Left ventricle myocardium inferior (tissue), 1 donor: ENCODE measurements at places on chromosomes 13 and 19. TPM values are rescaled to one million over a fixed set of nuclear protein-coding genes. Genes with fewer than 3 reads are reported as not detected.

DNA sequence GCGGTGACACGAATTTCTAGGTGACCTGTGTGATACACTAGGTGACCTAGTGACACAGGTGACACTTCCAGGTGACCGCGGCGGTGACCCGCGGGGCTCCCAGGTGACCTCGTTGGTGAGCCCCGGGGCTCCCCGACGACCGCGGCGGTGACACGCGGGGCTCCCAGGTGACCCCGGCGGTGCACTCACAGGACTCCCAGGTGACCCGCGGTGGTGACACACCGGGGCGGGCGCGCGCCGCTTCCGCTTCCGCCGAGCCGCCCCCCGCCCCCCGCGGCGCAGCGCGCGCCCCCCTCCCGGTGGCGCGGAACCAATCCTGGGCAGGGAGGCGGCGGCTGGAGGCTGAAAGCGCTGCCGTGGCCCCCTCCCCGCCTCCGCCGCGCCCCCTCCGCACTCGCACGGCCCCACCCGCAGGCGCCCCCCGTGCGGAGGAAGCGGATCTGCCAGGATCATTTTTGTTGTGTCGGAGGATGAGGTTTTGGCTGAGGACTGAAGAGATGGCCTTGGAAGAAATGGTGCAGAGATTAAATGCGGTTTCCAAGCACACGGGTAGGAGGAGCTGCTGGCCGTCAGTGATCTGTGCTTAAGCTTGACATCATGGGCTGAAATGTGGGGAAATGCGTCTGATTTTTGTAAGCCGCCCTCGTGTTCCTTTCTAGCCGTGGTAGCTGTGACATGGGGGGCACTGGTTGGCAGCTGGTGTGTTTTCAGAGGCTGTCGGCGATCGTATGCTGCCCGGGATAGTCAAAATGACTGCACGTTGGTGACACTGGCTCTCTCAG, at the start of gene MCF2L:
TSS of gene MCF2L (plus strand) at position 305 of the 782 bp plus-strand sequence. CDS start at position 471, 166 bp downstream.
- peaks cover 58% of the 10 kb centered on the region for H3K4me1 ChIP-seq
- H3K36me3 ChIP-seq: no peaks in the 10 kb centered on the region

DNA sequence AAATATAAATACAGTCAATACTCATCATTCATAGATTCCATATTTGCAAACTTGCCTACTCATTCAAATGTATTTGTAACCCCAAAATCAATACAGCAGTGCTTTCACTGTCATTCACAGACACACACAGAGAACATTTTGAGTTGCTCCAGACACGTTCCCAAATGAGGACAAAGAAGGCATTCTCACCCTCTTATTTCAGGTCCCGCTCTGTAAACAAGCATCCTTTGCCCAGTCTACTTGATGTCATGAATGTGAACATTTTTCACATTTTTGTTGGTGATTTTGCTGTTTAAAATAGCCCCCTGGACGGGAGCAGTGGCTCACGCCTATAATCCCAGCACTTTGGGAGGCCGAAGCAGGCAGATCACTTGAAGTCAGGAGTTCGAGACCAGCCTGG, 15.5 kb downstream of the C19orf47 start:
- H3K4me3 ChIP-seq: no peak overlapping the region
- no peaks in the 10 kb centered on the region for H3K27me3 ChIP-seq
- DNase-seq: no peak
- H3K4me1 ChIP-seq: peaks cover 8% of the 10 kb centered on the region
- H3K36me3 ChIP-seq: peaks cover 78% of the 10 kb centered on the region
- H3K27ac ChIP-seq: no peak overlapping the region

DNA sequence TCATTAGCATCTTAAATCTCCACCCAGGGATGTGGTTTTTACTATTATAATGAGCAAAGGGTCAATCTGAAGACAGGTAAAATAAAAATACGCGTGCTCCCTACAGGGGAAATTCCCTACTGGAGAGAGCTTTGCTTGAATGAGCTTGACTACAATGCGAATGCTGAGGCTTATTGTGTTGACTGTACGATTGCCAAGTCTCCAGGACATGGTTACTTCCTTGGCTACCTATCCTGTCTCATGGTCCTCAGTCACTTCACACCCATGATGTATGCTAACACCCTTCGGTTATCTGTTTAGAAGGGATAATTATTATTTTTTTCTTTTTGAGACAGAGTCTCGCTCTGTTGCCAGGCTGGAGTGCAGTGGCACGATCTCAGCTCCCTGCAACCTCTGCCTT, 61.7 kb downstream of the ZNF627 start:
- no peak for DNase-seq
- H3K27me3 ChIP-seq: no peaks in the 10 kb centered on the region
- H3K4me1 ChIP-seq: no peaks in the 10 kb centered on the region
- no peaks in the 10 kb centered on the region for H3K36me3 ChIP-seq

DNA sequence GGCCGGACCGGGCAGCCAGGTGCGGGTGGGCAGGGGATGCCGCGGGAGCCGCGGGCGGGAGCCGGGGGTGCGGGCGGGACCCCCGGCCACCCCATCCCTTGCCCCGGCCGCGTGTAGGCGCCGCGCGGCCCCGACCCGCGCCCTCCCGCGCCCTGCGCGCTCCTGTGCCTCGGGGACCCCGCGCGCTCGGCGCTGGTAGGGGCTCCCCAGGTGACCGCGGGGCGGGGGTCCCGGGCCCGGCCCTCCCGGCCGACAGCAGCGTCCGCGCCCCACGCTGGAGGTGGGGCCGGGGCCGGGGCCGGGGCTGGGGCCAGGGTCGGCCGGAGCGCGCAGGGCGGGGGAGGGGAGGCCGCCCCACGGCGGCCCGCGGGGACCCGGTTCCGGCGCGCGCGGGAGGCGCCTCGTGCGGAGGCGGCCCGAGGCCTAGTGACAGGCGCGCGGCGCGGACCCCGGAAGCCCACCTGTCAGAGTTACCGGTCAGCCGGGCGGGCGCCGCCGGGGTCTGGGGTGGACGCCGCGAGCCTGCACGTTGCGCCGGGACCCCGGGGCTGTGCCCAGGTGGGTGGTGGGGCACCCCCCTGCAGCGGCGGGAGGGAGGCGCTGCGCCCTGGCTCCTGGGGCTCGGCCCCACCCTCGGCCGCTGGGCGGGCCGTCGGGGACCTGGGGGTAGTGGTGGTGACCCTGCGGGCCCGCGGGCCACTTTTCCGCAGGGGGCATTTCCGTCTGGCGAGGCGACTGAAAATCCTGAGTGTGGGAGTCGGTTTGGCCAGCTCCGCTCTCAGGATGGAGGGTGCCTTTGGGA, 518 bp downstream of the TFDP1 start:
- peaks cover 7% of the 10 kb centered on the region for H3K36me3 ChIP-seq
- no peak overlapping the region for H3K27ac ChIP-seq
- peaks cover 36% of the 10 kb centered on the region for H3K4me1 ChIP-seq
- no peak for DNase-seq
- no peaks in the 10 kb centered on the region for H3K27me3 ChIP-seq

DNA sequence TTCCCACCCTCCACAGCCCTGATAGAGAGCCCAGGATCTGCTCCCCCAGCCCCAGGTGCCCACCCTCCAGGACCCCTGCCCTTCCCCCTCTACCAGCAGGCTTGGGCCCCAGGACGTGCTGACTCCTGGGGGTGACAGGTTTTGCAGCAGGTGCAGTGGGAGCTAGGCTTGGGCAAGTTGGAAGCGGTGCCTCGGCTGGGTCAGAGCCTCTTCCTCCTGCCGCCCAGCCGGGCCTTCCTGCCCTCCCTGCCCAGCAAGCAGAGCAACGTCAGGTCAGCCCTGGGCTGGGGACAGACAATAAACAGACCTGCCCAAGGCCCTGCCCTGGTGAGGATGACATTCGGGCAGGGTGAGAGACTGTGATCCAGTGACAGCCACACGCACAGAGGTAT, 9.2 kb upstream of the NCCRP1 start:
- H3K4me1 ChIP-seq: peaks cover 5% of the 10 kb centered on the region
- H3K27me3 ChIP-seq: peaks cover 57% of the 10 kb centered on the region
- DNase-seq: no peak
- H3K4me3 ChIP-seq: no peak overlapping the region
- H3K27ac ChIP-seq: no peak overlapping the region
- H3K36me3 ChIP-seq: no peaks in the 10 kb centered on the region

DNA sequence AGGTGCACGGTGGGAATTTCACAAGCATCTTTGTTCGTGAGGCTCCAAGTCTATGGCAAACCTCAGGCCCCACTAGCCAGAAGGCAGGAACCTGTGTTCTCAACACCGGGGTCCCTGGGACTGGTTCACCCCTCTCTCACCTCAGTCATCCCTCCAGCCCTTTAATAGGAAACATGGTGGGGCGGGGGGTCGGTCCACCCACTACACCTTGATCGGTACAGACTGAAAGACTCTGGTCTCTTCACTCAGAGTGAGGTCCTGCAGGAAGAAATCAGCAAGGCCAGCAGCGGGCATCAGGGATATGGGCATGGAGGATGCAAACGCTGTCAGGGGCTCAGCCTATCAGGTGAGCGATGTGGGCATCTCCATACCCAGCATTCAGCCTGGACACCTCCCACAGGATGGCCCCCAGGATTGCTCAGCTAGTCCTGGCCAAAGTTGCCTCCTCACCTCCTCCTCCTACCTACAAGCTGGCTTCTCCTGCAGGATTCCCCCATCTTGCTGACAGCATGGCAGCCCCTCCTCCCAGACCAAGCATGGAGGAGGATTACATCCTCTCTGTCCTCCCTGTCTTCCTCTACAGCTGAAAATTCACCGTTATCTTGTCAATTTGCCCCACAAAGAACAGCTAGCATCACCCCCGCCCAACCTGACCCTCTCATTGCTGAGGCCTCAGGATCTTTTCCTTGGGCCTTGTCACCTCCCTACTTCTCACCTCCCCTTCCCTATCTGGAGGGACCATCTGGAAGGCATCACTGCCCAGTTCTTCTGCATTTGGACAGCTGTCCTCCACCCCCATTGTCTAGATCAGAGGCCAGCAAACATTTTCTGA, 37.3 kb upstream of the CD33 start:
- H3K27me3 ChIP-seq: peaks cover 57% of the 10 kb centered on the region
- no peaks in the 10 kb centered on the region for H3K4me1 ChIP-seq

The SHISA7 gene
- not detected for total RNA-seq

- no peak overlapping the region for H3K4me3 ChIP-seq
- peaks cover 15% of the 10 kb centered on the region for H3K4me1 ChIP-seq
- DNase-seq: no peak
- no peak overlapping the region for H3K27ac ChIP-seq
- no peaks in the 10 kb centered on the region for H3K27me3 ChIP-seq
- peaks cover 6% of the 10 kb centered on the region for H3K36me3 ChIP-seq
Measured at GRCh38 chr13:97445522-97446187, 11.7 kb downstream of the RAP2A start.

The ZNF227 gene
- total RNA-seq: 10.4 TPM

DNA sequence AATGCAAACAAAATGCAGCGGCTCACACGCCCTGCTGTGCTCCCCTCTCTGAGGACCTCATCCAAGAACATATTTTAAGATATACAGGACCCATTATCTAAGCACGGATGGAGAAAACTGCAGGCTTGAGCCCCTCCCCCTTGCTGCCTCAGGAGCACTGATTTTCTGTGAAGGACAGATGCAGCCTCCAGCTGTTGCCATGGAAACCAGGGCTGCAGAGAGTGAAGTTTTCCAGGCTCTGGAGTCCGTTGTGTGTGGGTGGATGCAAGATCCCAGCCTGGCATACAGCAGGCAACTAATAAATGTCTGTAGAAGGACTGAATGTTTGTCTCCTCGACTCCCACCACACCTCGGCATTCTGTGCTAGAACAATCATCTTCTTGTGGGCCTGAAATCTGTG, 105.6 kb upstream of the PEG3 start:
- H3K4me3 ChIP-seq: no peak overlapping the region
- H3K36me3 ChIP-seq: no peaks in the 10 kb centered on the region
- H3K4me1 ChIP-seq: no peaks in the 10 kb centered on the region
- no peak overlapping the region for H3K27ac ChIP-seq

The ZNF253 gene
- 9.2 TPM for total RNA-seq

DNA sequence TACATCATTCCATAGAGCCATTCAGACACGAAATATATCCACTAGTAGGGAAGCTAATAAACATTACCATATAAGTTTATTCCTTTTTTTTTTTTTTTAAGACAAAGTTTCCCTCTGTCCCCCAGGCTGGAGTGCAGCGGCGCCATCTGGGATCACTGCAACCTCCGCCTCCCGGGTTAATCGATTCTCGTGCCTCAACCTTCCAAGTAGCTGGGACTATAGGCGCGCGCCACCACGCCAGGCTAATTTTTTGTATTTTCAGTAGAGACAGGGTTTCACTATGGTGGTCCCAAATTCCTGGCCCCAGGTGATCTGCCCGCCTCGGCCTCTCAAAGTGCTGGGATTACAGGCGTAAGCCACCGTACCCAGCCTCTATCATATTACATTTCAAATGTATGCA, 612 bp upstream of the ZNF154 start:
- H3K27ac ChIP-seq: peak overlapping the region; percentile 90
- peaks cover 47% of the 10 kb centered on the region for H3K4me1 ChIP-seq
- no peaks in the 10 kb centered on the region for H3K27me3 ChIP-seq
- DNase-seq: no peak
- H3K36me3 ChIP-seq: peaks cover 31% of the 10 kb centered on the region
- peak overlapping the region; percentile 80 for H3K4me3 ChIP-seq

DNA sequence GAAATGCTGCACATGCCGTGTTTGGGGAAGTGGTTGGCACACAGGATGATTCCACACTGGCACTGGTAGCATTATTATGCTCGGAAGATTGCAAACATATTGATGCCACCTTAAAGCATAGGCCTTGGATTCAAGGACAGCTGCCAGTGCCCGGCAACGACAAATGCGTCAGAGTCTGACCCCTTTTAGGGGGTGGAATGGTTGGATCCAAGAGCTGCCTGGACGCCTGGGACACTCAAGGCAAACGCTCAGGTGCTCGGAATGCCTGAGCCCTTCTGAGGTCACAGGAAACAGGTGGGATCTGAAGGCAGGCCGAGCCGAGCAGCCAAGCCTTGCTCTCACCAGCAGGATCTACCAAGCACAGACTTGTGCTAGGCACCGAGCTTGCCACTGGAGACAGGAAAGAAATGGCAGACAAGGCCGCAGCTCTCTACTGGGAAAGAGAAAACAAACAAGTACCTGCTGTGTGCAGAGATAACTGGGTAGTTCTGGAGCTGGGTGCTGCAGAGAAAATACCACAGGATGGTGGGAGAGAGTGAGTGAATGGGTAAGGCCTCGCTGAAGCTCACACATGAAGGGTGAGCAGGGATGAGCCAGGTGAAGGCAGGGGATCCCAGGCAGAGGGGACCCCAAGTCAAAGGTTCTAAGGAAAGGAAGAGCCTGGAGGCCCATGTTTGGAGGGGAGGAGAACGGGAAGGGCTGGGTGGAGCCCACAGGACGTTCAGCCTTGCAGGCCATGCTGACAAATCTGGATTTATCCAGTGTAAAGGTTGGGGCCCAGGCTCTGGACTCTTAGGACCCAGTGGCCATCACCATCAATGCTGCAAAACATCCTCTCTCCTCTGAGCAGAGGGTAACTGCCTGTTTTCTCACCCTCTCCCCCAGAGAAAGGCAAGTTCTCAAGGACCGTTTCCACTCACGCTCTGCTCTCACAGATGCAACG, 9.2 kb downstream of the RANBP3 start:
- peaks cover 4% of the 10 kb centered on the region for H3K36me3 ChIP-seq
- DNase-seq: no peak
- peaks cover 90% of the 10 kb centered on the region for H3K4me1 ChIP-seq
- peak overlapping the region; percentile 34 for H3K4me3 ChIP-seq

GRCh38 chr19:8050274-8051096, 2.1 kb upstream of the CCL25 start:
- H3K27me3 ChIP-seq: peaks cover 56% of the 10 kb centered on the region
- no peak overlapping the region for H3K27ac ChIP-seq
- peaks cover 8% of the 10 kb centered on the region for H3K4me1 ChIP-seq
- DNase-seq: peak; percentile 83
- H3K36me3 ChIP-seq: no peaks in the 10 kb centered on the region
- peak overlapping the region; percentile 53 for H3K4me3 ChIP-seq

The PLVAP gene
- 36.9 TPM for total RNA-seq

The ACP5 gene
- 3.1 TPM for total RNA-seq
